ENCODE measurements at places on chromosomes 16 and 17. TPM values are rescaled to one million over a fixed set of nuclear protein-coding genes. Genes with fewer than 3 reads are reported as not detected.

DNA sequence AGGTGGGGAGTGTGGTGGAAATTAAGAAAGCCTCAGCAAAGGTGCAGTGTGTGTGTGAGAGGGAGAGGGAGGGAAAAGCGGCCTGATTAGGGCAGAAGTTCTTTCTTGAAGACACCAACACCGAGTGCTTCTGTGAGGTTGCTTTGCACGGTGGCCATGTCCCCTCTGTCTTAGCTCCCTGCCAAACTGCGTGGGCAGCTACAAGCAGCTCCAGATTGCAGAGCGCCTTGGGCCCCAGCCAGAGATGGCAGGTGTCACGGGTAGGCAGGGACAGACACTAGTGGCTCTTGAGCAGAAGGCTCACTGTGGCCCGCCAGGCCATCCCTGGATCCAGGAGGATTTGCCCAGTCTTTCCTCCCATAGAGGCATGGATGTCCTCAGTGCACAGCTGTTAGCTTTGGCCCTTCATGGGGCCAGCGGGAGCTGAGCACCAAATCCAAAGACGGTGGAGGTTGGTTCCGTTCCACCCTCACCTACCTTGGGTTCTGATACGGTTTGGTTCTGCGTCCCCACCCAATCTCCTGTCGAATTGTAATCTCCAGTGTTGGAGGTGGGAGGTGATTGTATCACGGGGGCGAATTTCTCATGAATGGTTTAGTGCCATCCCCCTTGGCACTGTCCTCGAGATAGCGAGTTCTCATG, 21.4 kb downstream of the KIAA0513 start:
- no peak for DNase-seq

DNA sequence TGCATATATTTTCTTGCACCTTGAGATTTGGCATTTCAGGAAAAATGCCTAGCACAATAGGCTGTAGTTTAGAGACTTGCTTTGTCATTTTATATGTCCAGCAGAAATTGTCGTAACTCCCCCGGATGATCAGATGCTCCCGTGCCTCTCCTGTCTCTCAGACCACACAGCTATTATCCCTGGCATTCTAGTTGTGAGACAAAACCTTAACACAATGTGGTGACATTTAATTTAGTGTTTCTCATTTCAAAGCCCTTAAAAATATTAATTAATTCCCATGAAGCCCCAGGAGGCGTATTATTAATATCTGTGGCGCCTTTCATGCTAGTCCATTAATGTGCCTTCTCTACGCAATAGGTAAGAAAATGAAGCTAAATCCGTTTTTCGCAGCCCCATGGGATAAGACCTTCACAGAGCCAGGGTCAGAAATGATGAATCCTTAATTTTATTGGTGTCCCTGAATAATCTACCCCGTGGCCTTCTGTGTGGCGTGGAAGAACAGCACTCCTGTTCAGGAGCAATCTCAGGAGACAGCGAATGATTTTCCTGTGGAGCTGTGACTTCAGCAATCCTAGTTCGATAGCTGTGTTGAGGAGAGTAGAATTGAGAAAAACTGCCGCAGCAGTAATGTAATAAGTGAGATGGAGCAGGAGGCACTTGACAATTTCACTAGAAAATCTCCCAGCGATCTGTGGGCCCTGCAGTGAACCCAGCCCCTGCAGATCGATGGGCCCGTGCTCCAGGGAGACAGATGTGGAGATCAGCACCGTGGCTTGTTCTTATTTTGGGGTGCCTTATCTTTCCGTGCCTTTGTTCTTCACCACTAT, 157.9 kb downstream of the RPTOR start:
- DNase-seq: no peak

GRCh38 chr17:14451729-14452191, 150.9 kb downstream of the HS3ST3B1 start:
- no peak for DNase-seq

DNA sequence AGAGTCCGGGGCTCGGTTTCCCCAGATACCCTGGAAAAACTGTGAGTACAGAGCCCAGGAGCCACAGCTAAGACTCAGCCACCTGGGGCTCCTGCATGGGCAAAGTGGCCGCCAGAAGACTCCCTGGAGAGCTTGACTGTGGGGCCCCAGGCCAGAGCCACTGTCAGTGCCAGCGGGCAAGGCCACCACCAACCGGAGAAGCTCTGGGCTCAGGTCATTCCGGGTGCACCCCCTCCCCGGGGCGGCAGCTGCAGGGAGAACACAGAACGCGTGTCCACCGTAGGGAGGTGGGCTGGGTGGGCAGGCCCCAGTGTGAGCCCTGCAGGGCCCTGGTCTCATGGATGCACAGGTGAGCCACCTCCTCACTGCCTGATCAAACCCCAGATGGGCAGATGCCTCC, 22.3 kb upstream of the RBFOX3 start:
- peak; percentile 9 for DNase-seq

- no peak for DNase-seq
Observed at GRCh38 chr16:85523602-85524364, 89.3 kb upstream of the GSE1 start.

DNA sequence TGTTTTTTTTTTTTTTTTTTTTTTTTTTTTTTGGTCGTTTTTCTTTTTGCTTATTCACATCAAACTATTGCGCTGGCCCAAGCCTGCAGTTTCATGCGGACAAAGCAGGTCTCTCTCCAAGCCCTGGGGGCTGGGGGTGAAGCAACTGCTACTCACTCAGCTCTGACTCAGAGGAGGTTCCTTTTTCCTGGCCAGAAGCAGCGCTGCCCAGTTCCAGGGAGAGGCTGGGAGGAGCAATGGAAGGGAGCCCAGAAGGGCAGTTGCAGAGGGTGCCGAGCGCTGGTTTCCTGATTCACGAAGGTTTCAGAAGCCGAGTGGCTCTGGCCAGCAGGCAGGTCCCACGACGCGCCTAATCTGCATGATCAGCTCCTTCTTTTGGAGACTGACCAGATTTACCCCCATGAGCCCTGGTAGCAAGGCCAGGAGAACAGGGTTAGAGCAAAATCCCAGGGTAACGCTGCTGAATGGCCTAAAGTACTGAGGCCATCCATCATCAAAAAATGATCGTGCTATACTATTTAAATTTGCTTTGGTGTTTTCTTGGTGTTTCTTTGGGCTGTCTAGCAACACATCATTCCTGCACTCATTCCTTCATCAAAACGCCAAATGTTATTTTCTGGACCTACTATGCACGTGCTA, 144.7 kb upstream of the SOX9 start:
- DNase-seq: no peak

DNA sequence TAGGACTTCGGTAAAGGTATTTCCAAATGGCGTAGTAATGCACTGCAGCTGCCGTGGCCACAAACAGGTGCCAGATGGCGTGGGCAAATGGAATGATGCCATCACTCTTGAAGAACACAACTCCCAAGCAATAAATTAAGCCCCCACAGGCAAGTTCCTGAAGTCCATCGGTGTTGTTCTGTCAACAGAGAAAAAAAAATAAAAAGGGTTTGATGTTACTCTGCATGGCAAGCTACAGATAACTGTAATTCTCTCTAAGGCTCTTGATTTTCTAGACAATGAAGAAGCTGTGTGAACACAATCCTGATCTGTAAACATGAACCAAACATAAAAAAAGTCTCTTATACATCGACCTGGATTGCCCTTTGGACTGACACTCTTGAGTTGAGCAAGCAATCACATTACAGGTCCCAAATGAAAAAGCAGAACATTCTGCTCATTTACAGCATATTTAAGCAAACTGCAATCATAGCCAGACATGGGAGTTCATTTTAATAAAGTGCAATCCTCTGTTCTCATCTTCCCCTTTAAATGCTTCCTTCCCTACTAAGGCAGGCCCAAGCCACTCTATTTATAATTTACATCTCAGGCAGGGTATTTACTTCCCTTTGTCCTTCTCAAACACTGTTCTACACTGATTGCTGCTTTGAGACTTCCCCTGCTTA, 27.1 kb downstream of the MMD start:
- DNase-seq: no peak

- DNase-seq: no peak
Observed at GRCh38 chr17:74147966-74148365, 55.5 kb upstream of the RPL38 start.

- DNase-seq: peak; percentile 91
Observed at GRCh38 chr16:2003827-2004641, 5.6 kb downstream of the ZNF598 start.

GRCh38 chr16:67091906-67092566, 17.7 kb upstream of the PHAF1 start:
- DNase-seq: no peak

- no peak for DNase-seq
Observed at GRCh38 chr16:83031524-83031923, 404.8 kb downstream of the CDH13 start.

- no peak for DNase-seq
Observed at GRCh38 chr16:70453892-70454221, 538 bp upstream of the FCSK start.

Gene WNK4
- total RNA-seq: 0.20 TPM

Gene ZACN
- total RNA-seq: 0.48 TPM

Gene ABCC6
- 0.05 TPM for total RNA-seq

Gene CTRL
- 5.0 TPM for total RNA-seq

Gene MARVELD3
- 0.15 TPM for total RNA-seq

Gene NOD2
- 24.1 TPM for total RNA-seq

Gene SLC6A2
- not detected for total RNA-seq
